Ovary (tissue), 10 donors: ENCODE measurements at places on chromosomes 11 and 22.

- no peaks in the 10 kb centered on the region for H3K36me3 ChIP-seq
- H3K27me3 ChIP-seq: no peaks in the 10 kb centered on the region
Measured at GRCh38 chr11:111778047-111778558, 11.9 kb upstream of the PPP2R1B start.

DNA sequence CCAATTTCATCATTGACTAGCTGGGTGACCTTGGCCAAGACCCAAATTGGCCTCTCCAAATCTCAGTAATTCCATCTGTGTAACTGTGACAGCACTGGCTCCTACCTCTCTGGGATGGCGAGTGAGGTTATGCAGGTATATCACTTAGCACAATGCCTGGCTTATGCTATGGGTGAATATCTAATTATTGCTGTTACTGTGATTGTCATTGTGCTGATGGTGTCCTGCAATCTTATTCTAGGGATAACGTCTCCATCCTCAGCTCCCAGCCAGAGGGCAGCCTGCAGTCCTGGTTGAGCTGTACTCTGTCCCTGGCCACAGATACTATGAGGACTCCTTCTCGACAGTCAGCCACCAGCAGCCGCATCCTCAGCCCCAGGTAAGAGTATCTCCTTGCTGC is 164.8 kb upstream of the SEZ6L start:
- no peaks in the 10 kb centered on the region for H3K36me3 ChIP-seq
- no peak overlapping the region for H3K4me3 ChIP-seq
- H3K27ac ChIP-seq: no peak overlapping the region
- H3K4me1 ChIP-seq: no peaks in the 10 kb centered on the region
- DNase-seq: no peak

DNA sequence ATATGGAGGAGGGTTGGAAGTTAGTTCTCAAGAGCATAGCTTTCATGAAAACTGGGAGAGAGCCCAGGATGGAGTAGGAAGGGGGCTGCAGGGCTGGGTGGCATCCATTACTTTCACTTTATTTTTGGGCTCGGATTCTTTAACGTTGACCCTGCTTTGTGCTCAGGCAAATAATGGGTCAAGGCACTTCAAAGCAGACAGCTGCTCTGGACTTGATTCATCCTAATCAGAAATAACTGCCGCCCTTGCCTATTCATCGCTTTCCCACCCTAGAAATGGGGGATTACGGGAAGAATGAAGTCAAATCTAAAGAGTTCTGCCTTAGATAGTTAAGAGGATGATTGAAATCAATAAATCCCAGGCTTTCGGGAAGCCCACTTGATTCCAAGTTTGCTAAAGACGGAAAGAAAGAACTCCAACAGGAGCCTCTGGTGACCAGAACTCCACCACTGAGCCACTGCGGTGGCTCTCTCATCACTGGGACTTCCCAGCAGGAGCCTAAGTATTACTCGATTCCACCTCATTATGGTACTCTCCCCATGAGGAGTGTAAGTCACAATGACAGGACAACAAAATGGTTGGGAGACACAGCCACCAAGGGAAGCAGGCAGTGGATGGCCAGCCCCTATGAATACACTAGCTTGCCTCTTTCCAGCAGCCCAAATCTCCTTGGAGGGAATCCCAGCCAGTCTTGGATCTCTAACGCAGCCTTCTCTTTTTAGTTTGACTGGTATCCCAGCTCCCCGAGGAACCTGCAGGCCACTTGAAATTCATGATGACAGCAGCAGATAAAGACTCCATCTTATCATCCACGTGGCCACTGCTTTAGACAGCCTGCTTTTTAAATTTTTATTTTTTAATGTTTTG is 815.5 kb downstream of the NTM start:
- H3K4me3 ChIP-seq: no peak overlapping the region
- H3K4me1 ChIP-seq: no peaks in the 10 kb centered on the region
- H3K36me3 ChIP-seq: no peaks in the 10 kb centered on the region
- no peaks in the 10 kb centered on the region for H3K27me3 ChIP-seq

- DNase-seq: no peak
- H3K4me1 ChIP-seq: no peaks in the 10 kb centered on the region
- H3K4me3 ChIP-seq: no peak overlapping the region
- no peaks in the 10 kb centered on the region for H3K36me3 ChIP-seq
- no peak overlapping the region for H3K27ac ChIP-seq
- H3K27me3 ChIP-seq: no peaks in the 10 kb centered on the region
Measured at GRCh38 chr11:2997406-2997805, 5.3 kb upstream of the NAP1L4 start.

GRCh38 chr11:64000026-64000739 is 13.9 kb downstream of the OTUB1 start:
- H3K4me3 ChIP-seq: peak overlapping the region; percentile 25
- peaks cover 8% of the 10 kb centered on the region for H3K4me1 ChIP-seq
- no peaks in the 10 kb centered on the region for H3K36me3 ChIP-seq
- H3K27me3 ChIP-seq: no peaks in the 10 kb centered on the region
- H3K27ac ChIP-seq: no peak overlapping the region

GRCh38 chr22:31134688-31135087 is 5.6 kb downstream of the PLA2G3 start:
- H3K4me1 ChIP-seq: no peaks in the 10 kb centered on the region
- no peaks in the 10 kb centered on the region for H3K36me3 ChIP-seq
- H3K27ac ChIP-seq: no peak overlapping the region
- no peak for DNase-seq
- H3K4me3 ChIP-seq: no peak overlapping the region

DNA sequence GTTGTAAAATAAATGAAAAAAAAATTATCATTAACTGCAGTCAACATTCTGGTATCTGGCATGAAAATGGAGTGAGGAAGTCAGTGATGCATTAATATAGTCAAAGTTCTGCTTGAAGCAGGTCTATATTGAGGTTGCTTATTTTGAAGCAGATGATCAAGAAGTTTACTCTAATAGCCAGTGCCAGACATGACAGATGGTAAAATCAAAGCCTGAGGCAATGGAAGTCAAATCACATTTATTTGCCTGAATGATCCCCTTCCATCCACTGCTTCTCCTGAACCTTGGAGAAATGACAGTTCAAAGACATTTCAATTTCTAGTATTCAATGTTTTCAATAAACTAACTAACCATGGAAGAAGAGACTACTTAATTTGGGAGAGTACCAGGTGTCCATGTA is 430.0 kb downstream of the FAM181B start:
- H3K27ac ChIP-seq: no peak overlapping the region
- DNase-seq: no peak
- H3K36me3 ChIP-seq: no peaks in the 10 kb centered on the region
- no peak overlapping the region for H3K4me3 ChIP-seq
- H3K4me1 ChIP-seq: no peaks in the 10 kb centered on the region

DNA sequence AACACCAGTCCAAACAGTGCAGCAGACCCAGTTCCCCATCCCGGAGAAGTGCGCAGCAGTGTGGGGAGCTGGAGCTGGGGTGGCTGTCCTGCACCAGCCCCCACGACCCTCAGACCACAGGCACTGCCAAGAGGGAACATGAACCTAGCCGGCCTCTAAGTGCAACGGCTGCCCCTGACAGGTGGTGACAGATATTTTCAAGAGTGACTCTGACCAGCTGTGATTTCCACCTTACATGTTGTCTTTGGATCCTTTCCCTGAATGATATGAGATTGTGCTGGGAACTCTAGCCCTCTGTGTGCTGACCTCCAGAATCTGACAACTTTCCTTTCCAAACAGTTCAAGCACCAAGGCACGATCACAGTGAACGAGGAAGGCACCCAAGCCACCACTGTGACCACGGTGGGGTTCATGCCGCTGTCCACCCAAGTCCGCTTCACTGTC is 12.6 kb downstream of the SERPIND1 start:
- H3K27me3 ChIP-seq: no peaks in the 10 kb centered on the region
- H3K36me3 ChIP-seq: no peaks in the 10 kb centered on the region
- DNase-seq: no peak
- H3K27ac ChIP-seq: no peak overlapping the region
- no peaks in the 10 kb centered on the region for H3K4me1 ChIP-seq
- H3K4me3 ChIP-seq: no peak overlapping the region

GRCh38 chr22:50502628-50503474 is 4.7 kb downstream of the LMF2 start:
- DNase-seq: no peak
- H3K27ac ChIP-seq: no peak overlapping the region
- no peak overlapping the region for H3K4me3 ChIP-seq
- H3K36me3 ChIP-seq: no peaks in the 10 kb centered on the region
- H3K27me3 ChIP-seq: no peaks in the 10 kb centered on the region
- peaks cover 12% of the 10 kb centered on the region for H3K4me1 ChIP-seq

- DNase-seq: no peak
- no peak overlapping the region for H3K27ac ChIP-seq
- no peaks in the 10 kb centered on the region for H3K27me3 ChIP-seq
Measured at GRCh38 chr11:81673001-81673400, 1060.7 kb downstream of the FAM181B start.

- H3K4me3 ChIP-seq: no peak overlapping the region
- no peaks in the 10 kb centered on the region for H3K4me1 ChIP-seq
Measured at GRCh38 chr11:128593281-128593680, 5.9 kb upstream of the ETS1 start.

DNA sequence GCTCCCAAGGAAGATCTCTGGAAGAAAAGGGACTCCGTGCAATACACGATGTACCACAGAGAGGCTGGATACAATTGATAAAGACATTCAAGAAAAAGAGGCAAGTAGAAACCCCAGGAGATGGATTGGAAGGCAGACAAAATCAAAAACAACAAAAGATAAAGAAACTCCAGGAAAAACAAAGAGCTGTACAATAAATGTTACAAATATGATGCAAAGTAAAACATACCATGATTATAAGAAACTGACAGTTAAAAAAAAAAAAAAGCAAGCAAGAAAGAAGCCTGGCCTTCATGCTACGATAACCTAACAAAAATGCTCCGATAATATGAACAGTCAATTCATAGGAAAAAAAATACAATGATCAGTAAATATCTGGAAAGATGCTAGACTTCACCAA is 10.5 kb upstream of the SIGIRR start:
- DNase-seq: no peak
- H3K4me3 ChIP-seq: no peak overlapping the region
- no peaks in the 10 kb centered on the region for H3K27me3 ChIP-seq
- no peaks in the 10 kb centered on the region for H3K36me3 ChIP-seq
- H3K27ac ChIP-seq: no peak overlapping the region

- DNase-seq: peak; percentile 33
- H3K4me1 ChIP-seq: peaks cover 18% of the 10 kb centered on the region
- H3K27me3 ChIP-seq: no peaks in the 10 kb centered on the region
- H3K27ac ChIP-seq: peak overlapping the region; percentile 89
- H3K4me3 ChIP-seq: no peak overlapping the region
Measured at GRCh38 chr22:37195921-37196320, 7.9 kb upstream of the C1QTNF6 start.

- no peaks in the 10 kb centered on the region for H3K27me3 ChIP-seq
- no peak overlapping the region for H3K4me3 ChIP-seq
- DNase-seq: no peak
- H3K4me1 ChIP-seq: peaks cover 11% of the 10 kb centered on the region
Measured at GRCh38 chr11:121890946-121891515, 225.0 kb downstream of the BLID start.

GRCh38 chr11:119476666-119477331 is 53.8 kb upstream of the THY1 start:
- H3K4me3 ChIP-seq: no peak overlapping the region
- H3K27me3 ChIP-seq: no peaks in the 10 kb centered on the region
- no peak for DNase-seq
- H3K36me3 ChIP-seq: no peaks in the 10 kb centered on the region
- H3K4me1 ChIP-seq: no peaks in the 10 kb centered on the region

DNA sequence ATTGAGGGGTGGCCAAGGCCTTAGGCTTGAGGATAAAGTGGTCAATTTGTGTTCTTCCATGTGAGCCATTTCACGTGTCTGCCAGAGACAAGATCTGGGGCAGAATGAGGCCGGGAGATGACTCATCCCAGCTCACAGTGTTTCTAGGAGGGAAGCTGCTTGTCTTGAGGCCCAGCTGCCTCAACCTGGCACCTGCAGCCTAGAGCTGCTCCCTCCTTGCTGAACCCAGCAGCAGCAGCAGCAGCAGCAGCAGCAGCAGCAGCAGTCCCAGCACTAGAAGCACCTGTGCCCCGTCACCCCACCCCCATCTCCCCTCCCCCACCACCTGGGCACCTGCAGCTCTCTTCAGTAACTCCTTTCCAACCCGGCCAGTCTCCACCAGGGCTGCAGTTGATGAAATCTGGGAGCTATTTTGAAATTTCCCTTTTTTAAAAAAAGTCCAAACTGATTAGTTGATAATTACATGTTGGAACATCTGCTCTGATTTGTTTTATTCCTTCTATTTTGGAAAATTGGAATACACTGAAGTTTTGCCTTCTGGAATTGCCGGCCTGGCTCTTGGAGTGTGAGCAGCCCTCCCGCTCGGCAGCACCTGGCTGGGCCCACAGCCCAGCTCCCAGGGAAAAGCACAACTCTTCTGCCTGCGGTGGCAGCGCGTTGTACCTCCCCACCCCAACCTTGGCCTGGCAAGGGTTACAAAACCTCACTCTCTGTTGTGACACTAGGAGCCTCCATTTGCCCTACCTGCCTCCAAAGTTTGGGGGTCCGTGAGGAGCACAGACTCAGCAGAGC is 143.5 kb downstream of the NXPE2 start:
- H3K4me1 ChIP-seq: no peaks in the 10 kb centered on the region
- no peak for DNase-seq
- H3K36me3 ChIP-seq: no peaks in the 10 kb centered on the region
- no peaks in the 10 kb centered on the region for H3K27me3 ChIP-seq

GRCh38 chr11:68430801-68431200 is 29.8 kb upstream of the PPP6R3 start:
- H3K36me3 ChIP-seq: peaks cover 6% of the 10 kb centered on the region
- no peaks in the 10 kb centered on the region for H3K4me1 ChIP-seq
- no peaks in the 10 kb centered on the region for H3K27me3 ChIP-seq
- H3K4me3 ChIP-seq: no peak overlapping the region
- no peak overlapping the region for H3K27ac ChIP-seq

DNA sequence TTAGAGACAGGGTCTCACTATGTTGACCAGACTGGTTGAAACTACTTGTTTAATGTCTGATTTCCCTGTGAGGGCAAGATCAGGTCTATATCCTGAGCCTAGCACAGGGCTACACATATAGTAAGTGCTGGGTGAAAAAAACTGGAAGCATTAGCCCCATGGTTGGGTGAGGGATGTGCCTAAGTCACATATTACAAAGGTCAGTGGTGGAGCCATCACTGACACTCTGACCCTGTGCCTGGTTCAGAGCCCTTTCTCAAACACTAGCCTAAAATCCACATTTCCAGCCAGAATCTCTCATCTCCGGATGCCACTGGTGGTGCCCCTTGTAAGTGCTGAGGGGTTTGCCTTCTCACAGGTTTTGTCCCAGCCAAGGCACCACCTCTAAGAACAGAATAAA is 9.0 kb downstream of the TBC1D10A start:
- no peaks in the 10 kb centered on the region for H3K36me3 ChIP-seq
- H3K4me1 ChIP-seq: peaks cover 46% of the 10 kb centered on the region
- DNase-seq: no peak
- H3K27ac ChIP-seq: no peak overlapping the region

GRCh38 chr11:35360055-35360530 is 59.3 kb downstream of the SLC1A2 start:
- H3K4me3 ChIP-seq: no peak overlapping the region
- no peaks in the 10 kb centered on the region for H3K27me3 ChIP-seq
- DNase-seq: no peak
- no peaks in the 10 kb centered on the region for H3K36me3 ChIP-seq
- H3K4me1 ChIP-seq: peaks cover 1% of the 10 kb centered on the region
- H3K27ac ChIP-seq: no peak overlapping the region

- H3K4me3 ChIP-seq: no peak overlapping the region
- H3K27me3 ChIP-seq: no peaks in the 10 kb centered on the region
- DNase-seq: no peak
- H3K27ac ChIP-seq: no peak overlapping the region
- peaks cover 6% of the 10 kb centered on the region for H3K4me1 ChIP-seq
Measured at GRCh38 chr11:59756845-59757244, 1.7 kb downstream of the STX3 start.
